ENCODE measurements at places on chromosomes 16 and 17.

DNA sequence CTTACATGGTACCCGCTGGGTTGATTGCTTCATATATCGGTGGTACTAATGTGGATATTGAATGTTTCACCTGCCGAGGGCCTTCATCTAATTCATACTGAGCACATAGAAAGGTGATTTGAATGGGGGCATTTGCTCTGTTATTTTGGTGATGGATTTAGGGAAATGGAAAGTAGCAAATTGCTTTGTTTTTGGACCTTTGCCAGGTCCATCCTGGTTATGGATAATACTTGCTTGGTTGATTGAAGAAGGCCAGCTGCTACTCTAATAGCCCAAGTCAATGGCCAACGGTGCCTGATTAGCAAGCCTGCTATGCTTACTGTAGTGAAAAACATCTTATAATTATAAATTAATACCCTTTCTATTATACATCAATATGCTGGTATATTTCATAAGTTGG, 253.6 kb downstream of the CDH13 start:
- no peak for DNase-seq

DNA sequence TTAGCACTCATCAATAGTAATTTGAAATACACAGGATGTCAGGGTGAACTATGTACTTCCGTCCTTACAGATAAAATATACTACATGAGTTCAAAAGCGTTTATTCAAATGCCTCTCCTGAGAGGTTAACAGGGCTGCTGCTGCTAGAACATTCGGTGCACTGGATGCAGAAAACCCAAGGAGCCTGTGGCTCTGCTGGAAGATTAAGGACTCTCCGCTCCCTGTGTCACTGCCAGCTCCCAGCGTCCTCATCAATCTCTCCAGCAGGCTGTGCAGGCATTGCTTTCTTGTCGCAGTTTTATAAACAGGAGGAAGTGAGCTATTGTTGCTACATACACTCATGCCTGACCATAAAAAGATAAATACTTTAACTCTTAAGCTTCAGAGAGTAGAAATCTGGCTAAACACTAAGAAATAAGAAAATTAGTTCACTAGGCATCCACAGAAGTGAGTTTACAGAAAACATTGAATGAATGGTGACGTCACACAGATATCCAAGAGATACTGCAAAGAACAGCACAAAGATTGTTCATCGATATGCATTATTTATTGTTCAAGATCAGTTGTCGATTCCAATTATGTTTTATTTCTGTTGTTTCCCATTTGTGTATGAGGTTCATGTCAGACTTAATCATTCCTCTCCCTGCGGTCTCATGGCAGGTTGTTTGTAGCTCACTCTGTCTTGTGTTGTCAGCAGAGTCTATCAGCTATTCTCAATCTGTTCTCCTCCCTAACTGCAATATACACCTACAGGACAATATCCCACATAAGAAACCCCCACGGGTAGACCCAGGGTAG, 127.9 kb upstream of the MON1B start:
- DNase-seq = no peak

GRCh38 chr17:40361063-40361924, 3.2 kb downstream of the GJD3 start:
- no peak for DNase-seq

DNA sequence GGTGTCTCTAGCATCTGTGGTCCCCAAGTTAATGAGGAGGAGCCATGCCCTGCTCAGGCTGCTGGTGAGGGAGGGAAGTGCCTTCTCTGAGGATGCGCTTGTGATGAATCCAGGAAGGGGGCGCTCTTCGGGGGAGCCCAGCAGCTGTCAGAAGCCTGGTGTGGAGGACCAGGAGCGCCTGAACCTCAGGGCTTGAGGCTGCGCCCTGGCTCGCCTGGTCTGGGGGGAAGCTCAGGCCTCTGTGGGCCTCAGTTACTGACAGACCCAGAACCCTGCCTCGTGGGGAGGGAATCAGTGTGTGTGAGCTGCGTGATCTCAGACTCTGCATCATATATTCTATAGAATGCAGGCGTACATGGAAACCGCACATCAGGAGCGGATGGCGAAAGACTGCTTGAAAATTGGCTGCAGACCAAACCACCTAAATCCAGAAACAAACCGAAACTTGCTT, 126.1 kb downstream of the SEC14L1 start:
- no peak for DNase-seq

DNA sequence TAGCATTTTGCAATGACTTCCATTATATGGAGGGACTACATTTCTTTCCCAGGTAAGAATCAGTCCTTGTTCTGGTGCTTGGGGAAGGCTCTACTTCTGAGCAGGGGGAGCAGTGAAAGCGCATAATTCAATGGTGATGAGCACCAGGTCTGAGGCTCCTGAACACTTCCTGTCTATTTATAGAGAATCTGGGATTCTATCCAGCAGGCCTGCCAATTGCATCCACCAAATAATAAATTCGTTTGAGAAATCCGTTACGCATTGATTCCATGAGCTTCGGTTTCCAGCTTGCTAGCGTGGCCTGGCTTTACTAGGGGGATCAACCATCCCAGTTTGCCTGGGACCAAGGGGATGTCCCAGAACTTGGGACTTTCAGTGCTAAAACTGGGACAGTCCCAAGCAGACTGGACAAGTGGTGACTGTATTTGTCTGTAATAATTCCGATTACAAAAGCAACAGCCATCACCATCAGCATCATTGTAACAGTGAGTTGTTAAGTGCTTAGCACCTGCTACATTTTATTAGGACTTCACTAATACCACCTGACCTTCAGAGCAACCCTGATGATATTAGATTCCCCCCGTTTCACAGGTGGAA, 349.9 kb downstream of the MAF start:
- no peak for DNase-seq

- no peak for DNase-seq
Measured at GRCh38 chr16:61820398-61820797, 215.8 kb downstream of the CDH8 start.

- DNase-seq = no peak
Measured at GRCh38 chr17:57080718-57081117, 4.3 kb upstream of the AKAP1 start.

DNA sequence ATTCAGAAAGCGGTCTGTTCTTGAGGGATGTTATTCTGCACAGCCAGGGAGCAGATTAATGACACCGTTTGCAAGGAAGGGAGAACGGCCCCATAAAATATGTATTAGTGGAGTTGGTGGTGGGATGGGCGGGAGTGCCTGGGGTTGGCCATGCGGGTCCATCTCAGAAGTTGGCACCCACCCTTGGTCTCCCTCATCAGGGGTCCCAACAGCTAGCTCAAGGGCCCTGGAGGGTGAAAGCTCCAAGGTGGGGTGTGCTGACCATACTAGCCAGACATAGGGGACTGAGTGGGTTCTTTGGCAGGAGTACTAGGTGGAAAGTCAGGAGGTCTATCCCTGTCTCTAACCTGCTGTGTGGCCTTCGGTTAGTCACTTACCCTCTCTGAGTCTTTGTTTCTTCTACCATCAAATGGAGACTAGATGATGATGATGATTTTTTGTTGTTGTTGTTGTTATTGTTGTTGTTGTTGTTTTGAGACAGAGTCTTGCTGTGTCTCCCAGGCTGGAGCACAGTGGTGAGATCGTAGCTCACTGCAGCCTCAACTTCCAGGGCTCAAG, 83.2 kb upstream of the BRD7 start:
- no peak for DNase-seq

DNA sequence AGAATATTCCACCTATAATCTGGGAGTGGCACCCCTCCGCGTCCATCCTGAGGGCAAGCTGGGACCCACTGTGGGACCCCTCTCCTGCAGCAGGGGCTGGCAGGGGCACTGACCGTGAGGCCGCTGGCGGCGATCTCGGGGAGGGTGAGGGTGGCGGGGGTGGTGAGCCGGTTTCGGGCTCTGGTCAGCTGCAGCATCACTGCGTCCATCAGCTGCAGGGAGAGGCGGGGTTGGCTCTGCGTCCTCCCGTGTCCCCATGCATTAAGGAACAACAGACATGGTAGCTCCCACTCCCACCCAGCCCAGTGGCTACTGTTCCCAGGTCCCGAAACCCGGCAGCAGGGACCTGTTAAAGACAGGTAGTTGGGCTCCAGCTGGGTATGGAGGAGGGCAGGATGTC, 3.3 kb downstream of the SMIM22 start:
- DNase-seq = no peak

Data from HFFc6 (cell line).